A549 treated with dexamethasone at 1 μM for 4 hours (cell line): ENCODE measurements at places on chromosomes 6 and 20. TPM values are rescaled to one million over a fixed set of nuclear protein-coding genes. Genes with fewer than 3 reads are reported as not detected.

PRR18 gene
- 0.07 to 0.29 TPM (median 0.11 TPM) in 5 replicates for total RNA-seq

FABP7 gene
- not detected in 5 replicates for total RNA-seq

FGD2 gene
- not detected in 5 replicates for total RNA-seq

PTPRT gene
- total RNA-seq = not detected in 5 replicates

XRN2 gene
- total RNA-seq = 92.8 to 107 TPM (median 102 TPM) in 5 replicates

GSTA4 gene
- 7.6 to 9.7 TPM (median 8.7 TPM) in 5 replicates for total RNA-seq

CST4 gene
- total RNA-seq = not detected in 5 replicates

GZF1 gene
- 11.1 to 13.2 TPM (median 11.4 TPM) in 5 replicates for total RNA-seq

CEP57L1 gene
- total RNA-seq = 6.3 to 9.0 TPM (median 8.3 TPM) in 5 replicates

ZNF311 gene
- total RNA-seq = 0.14 to 0.18 TPM (median 0.15 TPM) in 5 replicates

TOX2 gene
- 10.4 to 14.4 TPM (median 13.8 TPM) in 5 replicates for total RNA-seq

SLC32A1 gene
- 0.04 TPM in 1 of 5 replicates, not detected in the others for total RNA-seq

OR2J3 gene
- not detected in 5 replicates for total RNA-seq

PDE7B gene
- total RNA-seq = 0.59 to 1.1 TPM (median 0.73 TPM) in 5 replicates

HLA-DMA gene
- 2.5 to 3.9 TPM (median 3.3 TPM) in 5 replicates for total RNA-seq

FRMD1 gene
- total RNA-seq = 0.01 to 0.05 TPM (median 0.02 TPM) in 3 of 5 replicates, not detected in the others

CCM2L gene
- 0.22 to 0.42 TPM (median 0.35 TPM) in 5 replicates for total RNA-seq

HNF4A gene
- total RNA-seq = 15.0 to 26.0 TPM (median 23.4 TPM) in 5 replicates

SGK2 gene
- 6.3 to 8.3 TPM (median 7.1 TPM) in 5 replicates for total RNA-seq

C20orf141 gene
- 0.33 to 0.43 TPM (median 0.39 TPM) in 3 of 5 replicates, not detected in the others for total RNA-seq

SUMO4 gene
- total RNA-seq = not detected in 5 replicates

TGM3 gene
- 0.05 to 0.12 TPM (median 0.07 TPM) in 3 of 5 replicates, not detected in the others for total RNA-seq

PTGIS gene
- total RNA-seq = 0.02 to 0.07 TPM (median 0.06 TPM) in 3 of 5 replicates, not detected in the others

ECT2L gene
- not detected in 5 replicates for total RNA-seq

SLC44A4 gene
- 0.04 to 0.06 TPM in 2 of 5 replicates, not detected in the others for total RNA-seq

MBOAT1 gene
- total RNA-seq = 1.6 to 3.1 TPM (median 2.5 TPM) in 5 replicates

MC3R gene
- not detected in 5 replicates for total RNA-seq

MUC22 gene
- 0.01 to 0.05 TPM (median 0.02 TPM) in 5 replicates for total RNA-seq

GSS gene
- 53.7 to 54.9 TPM (median 54.2 TPM) in 5 replicates for total RNA-seq

TFAP2A gene
- total RNA-seq = 7.0 to 11.4 TPM (median 10.4 TPM) in 5 replicates

ABHD16B gene
- not detected in 5 replicates for total RNA-seq

ENPP5 gene
- total RNA-seq = not detected in 5 replicates

EPPIN gene
- total RNA-seq = not detected in 5 replicates

FHL5 gene
- not detected in 5 replicates for total RNA-seq

SFT2D1 gene
- 33.2 to 38.1 TPM (median 36.0 TPM) in 5 replicates for total RNA-seq

CEP85L gene
- 1.3 to 2.1 TPM (median 1.4 TPM) in 5 replicates for total RNA-seq
